ENCODE measurements at places on chromosomes 16 and 17.

GRCh38 chr16:19218581-19218980 is 50.5 kb downstream of the SYT17 start:
- H3K4me3 ChIP-seq: no peak overlapping the region
- no peaks in the 10 kb centered on the region for H3K36me3 ChIP-seq
- no peaks in the 10 kb centered on the region for H3K4me1 ChIP-seq
- DNase-seq: no peak
- H3K27ac ChIP-seq: no peak overlapping the region
- H3K27me3 ChIP-seq: no peaks in the 10 kb centered on the region

DNA sequence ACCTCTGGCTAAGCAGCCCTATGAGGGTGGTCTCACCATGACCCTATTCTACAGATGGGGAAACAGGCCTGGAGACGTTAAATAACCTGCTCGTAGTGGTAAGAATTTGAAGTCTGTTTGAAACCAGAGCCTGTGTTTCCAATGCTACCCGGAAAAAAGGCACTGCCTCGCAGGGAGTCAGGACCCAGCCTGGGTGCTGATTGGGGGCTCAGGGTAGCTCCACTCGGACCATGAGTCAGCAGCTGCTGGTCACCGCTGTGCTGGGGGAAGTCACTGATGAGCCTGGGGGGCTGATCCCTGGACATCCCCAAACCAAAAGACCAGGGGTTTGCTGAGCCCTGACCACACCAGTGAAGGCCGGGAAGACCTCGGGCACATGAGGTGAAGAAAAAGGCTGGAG is 9.4 kb upstream of the PLD6 start:
- no peaks in the 10 kb centered on the region for H3K27me3 ChIP-seq
- H3K27ac ChIP-seq: no peak overlapping the region
- peaks cover 11% of the 10 kb centered on the region for H3K36me3 ChIP-seq
- no peaks in the 10 kb centered on the region for H3K4me1 ChIP-seq

DNA sequence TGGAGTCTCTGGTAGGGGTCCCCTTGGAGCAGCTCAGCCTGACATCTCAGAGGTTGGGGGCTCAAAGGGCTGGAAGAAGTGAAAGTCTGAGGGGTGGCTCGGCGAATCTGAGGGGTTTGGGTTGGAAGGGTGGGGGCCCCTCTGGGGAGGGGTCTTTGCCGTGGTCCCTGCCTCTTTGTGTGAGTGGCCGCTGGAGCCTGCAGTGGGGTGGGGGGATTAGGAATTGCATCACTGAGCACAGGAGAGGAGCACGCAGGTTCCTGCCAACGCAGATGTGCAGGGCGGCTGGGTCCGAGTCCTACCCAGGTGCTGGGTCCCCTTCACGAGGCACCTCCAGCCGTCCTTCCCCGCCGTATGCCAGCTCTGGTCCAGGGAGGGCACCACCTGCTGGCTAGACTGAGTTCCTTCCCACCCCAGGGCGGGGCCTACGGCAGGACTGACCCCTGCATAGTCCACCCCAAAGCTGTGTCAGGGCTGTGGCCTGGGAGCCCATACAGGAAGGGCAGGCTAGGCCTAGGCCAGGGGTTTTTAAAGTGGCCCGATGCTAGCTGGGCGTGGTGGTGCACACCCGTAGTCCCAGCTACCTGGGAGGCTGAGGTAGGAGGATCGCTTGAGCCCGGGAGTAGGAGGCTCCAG is 9.9 kb downstream of the FMNL1 start:
- DNase-seq: no peak
- peaks cover 9% of the 10 kb centered on the region for H3K36me3 ChIP-seq
- peaks cover 38% of the 10 kb centered on the region for H3K4me1 ChIP-seq
- H3K27ac ChIP-seq: no peak overlapping the region
- no peaks in the 10 kb centered on the region for H3K27me3 ChIP-seq
- H3K4me3 ChIP-seq: no peak overlapping the region

DNA sequence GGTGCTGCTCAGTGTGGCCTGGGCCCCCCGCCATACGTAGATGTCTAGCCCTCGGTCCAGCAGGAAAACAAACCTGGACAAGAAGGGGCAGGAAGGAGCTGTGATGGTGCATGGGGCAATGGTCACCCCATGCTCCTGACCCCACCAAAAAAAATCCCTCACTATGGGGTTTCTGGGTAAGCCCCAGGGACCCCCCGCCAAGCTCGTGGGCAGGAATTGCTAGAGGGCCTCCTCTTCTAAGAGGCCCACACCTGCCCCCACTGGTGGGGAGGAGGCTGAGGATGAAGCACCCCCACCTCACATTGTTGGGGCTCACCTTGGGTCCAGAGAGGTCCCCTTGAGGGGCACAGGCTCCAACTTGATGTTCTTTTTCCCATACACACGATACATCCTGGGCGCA is 9.7 kb downstream of the FLII start:
- DNase-seq: no peak
- no peaks in the 10 kb centered on the region for H3K36me3 ChIP-seq
- no peaks in the 10 kb centered on the region for H3K27me3 ChIP-seq
- no peak overlapping the region for H3K4me3 ChIP-seq

- H3K4me1 ChIP-seq: no peaks in the 10 kb centered on the region
- DNase-seq: no peak
- H3K27ac ChIP-seq: no peak overlapping the region
- H3K27me3 ChIP-seq: no peaks in the 10 kb centered on the region
- no peaks in the 10 kb centered on the region for H3K36me3 ChIP-seq
Measured at GRCh38 chr16:12531937-12532336, 271.8 kb downstream of the CPPED1 start.

All from MM.1S (cell line).